Kidney (tissue), 22 donors: ENCODE measurements at places on chromosomes 6 and 20. TPM values are rescaled to one million over a fixed set of nuclear protein-coding genes. Genes with fewer than 3 reads are reported as not detected.

AK9 gene
- total RNA-seq = 10.9 TPM

TCF15 gene
- 0.63 TPM for total RNA-seq

DNA sequence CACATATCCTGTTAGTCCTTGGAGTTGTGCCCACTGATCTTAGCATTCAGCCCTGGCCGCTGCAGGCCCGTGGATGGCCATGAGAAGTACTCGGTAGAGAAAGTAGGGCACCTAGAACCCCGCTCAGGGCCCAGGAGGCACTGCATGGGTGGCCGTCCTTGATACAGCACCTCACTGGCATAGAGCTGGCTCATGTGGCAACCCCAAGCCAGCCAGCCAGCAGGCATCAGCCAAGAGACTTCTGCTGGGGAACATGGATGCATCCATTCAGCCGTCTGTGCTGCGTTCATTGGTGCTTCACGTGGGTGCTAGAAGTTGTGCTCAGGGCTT lies 10.6 kb downstream of the PYGB start:
- peak; percentile 30 for DNase-seq

GRCh38 chr20:36439040-36439730 lies 102.1 kb upstream of the MYL9 start:
- peak; percentile 84 for DNase-seq

GRCh38 chr6:11190625-11191245 lies 41.7 kb downstream of the NEDD9 start:
- no peak for DNase-seq

- peak; percentile 80 for DNase-seq
These were observed 37.0 kb upstream of the PKHD1 start for GRCh38 chr6:52124126-52125121.

GRCh38 chr20:8568075-8568474 lies 436.0 kb downstream of the PLCB1 start:
- no peak for DNase-seq

DNA sequence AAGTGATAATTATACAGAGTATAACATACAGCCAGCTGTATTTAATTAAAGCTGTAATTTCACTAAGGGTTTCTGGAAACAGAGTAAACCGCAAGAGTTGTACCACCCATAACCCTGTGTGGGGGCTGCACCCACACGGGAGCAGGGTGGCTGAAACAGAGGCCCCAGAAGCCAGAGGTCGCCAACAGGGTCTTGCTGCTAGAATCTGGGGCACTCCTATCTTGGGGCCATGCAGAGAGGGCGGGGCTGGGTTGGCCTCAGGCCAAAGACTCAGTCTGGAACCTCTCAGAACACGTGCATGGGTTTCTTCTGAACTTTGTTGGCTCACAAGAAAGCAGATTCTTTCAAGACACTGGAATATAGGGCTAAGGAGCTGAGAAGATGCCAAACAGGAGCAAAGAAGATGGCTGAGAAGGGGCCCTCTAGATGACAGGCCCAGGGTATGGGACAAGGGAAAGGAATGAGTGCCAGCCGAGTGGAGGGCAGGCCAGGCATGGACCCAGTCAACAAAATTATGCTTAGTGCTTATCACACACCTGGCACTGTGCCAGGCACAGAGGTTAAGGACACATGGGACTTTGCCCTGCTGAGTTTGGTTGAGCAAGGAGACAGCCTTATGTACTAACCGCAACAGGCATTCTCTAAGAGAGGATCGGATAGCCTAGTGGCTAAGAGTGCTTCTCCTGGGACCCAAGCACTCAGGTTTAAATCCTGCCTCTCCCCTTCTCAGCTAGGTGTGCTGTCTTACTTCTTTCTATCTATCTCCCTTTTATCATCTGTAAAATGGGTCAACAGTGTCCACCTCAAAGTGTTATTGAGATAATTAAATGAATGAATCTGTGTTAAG lies 96.6 kb upstream of the FOXP4 start:
- no peak for DNase-seq

GRCh38 chr6:118705544-118706491 lies 54.4 kb upstream of the CEP85L start:
- peak; percentile 24 for DNase-seq

GRCh38 chr20:38471987-38472512 lies 593 bp upstream of the RALGAPB start:
- DNase-seq = no peak

DNA sequence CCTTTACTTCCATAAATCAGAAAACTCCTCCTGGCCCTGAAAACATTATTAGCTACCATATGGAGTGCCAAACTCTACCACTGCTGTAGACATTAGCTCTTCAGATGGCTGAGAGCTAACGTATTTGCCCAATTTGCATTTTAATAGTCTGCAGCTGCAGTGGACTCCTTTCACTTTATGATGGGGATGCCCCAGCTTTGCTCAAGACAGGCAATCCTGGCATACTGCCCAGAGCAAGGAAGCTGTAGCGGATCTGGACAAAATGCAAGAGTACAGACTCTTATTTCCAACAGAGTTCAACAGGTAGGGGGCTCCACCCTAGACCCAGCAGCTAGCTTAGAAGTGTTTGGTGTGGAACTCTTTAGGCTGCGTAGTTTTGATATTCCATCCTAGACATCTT lies 246.7 kb downstream of the FOXC1 start:
- DNase-seq = peak; percentile 82

- no peak for DNase-seq
These were observed 604.6 kb upstream of the IMPG1 start for GRCh38 chr6:76677017-76677416.
